Stimulated activated CD8-positive, alpha-beta memory T cell treated with anti-CD3 and anti-CD28 coated beads, Interleukin-4, amount 100 ng/mL, for 48 hours (primary cell): ENCODE measurements at places on chromosomes 4 and X.

GRCh38 chr4:92566269-92566668, 262.5 kb downstream of the GRID2 start:
- DNase-seq, result no peak

GRCh38 chrX:129737916-129738315, 863 bp upstream of the XPNPEP2 start:
- DNase-seq, result no peak

DNA sequence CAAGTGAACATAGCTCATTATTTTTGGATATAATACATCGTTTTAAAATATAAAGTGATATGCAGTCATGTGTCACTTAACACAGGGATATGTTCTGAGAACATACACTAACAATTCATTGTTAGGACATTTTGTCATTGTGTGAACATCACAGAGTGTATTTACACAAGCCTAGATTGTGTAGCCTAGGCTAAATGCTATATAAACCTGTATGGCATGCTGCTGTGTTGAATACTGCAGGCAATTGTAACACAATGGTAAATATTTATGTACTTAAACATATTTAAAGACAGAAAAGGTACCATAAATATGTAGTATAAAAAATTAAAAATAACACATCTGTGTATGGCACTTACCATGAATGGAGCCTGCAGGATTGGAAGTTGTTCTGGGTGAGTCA, 44.9 kb upstream of the GPRIN3 start:
- DNase-seq, result no peak

DNA sequence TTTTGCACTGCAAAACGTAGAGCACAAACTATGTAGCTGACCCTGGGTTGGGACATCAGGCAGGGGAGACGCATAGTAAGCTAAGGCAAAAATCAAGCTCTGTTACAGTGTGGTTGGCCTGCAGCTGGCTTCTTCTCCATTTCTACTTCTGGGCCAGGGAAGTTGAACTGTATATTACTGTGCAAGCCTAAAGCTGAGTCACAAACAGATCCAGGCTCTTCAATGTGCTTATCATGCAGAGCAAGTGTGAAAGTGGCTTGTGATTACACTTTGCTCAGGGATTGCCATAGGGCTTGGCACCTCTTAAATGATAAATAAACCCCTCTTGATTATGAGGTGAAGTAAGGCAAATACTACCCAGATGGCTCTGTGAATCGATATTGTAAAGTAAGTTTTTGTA, 40.5 kb downstream of the CLDN34 start:
- no peak for DNase-seq

GRCh38 chrX:45070116-45071007, 130.3 kb downstream of the DIPK2B start:
- DNase-seq, result no peak

- DNase-seq, result no peak
Observed at GRCh38 chr4:7938609-7939376, 868 bp downstream of the AFAP1 start.
